WERI-Rb-1 (cell line): ENCODE measurements at places on chromosomes 3 and 15.

GRCh38 chr15:98281130-98281529, 320.6 kb downstream of the ARRDC4 start:
- no peak for DNase-seq

DNA sequence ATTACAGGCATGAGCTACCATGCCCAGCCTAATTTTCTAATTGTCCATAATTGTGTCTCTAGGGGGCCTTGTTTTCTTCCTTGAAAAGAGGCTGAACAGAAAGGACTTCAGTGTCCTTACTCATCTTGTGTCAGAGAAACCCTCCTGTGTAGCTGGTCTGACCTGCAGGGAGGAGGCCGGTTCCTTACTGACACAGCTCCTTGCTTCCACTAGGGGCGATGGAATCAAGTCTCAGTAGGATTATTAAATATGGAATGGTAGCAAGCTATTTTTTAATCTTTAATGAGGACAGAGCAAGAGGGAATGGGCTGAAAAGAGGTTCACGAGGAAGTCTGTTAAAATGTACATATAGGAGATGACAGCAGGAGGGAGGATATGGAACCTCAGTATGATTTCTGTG, 8.6 kb downstream of the LPCAT4 start:
- no peak for DNase-seq

DNA sequence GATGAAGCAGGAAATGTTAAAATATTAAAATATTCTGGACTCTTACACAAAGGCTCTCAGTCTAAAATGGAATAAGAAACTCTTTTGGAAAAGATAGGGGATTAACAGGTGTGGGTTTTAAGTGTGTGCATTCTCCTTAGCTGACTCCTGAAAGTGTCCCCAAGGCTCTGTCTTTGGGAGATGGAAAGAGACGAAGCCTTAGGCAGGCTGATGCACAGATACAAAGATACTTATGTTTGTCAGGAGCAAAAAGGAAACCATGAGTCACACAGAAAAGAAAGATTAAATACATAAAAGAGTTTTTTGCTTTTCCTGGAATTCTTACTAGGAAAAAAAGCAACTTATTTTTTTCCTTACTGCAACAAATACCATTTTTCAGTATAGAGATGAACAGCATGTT, 23.8 kb upstream of the ABI3BP start:
- DNase-seq, result no peak

DNA sequence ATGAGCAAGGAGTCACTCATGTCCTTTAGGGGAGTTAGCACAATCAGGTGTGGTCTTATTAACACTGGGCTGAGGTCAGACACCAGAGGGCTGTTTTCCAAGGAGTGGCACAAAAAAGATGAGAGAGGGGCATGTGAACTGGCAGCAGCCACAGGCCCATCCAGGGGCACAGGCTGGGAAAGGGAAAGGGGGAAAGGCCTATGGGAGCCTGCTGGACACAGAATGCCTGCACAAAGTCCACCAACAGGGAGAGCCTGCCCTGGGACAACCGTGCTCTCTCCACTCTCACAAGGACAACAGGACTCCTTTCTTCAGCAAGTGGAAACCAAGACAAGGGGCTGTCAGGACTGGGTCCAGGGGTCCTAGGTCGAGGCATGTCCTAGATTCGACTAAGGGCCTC, 109.6 kb downstream of the ADCY5 start:
- DNase-seq, result no peak

DNA sequence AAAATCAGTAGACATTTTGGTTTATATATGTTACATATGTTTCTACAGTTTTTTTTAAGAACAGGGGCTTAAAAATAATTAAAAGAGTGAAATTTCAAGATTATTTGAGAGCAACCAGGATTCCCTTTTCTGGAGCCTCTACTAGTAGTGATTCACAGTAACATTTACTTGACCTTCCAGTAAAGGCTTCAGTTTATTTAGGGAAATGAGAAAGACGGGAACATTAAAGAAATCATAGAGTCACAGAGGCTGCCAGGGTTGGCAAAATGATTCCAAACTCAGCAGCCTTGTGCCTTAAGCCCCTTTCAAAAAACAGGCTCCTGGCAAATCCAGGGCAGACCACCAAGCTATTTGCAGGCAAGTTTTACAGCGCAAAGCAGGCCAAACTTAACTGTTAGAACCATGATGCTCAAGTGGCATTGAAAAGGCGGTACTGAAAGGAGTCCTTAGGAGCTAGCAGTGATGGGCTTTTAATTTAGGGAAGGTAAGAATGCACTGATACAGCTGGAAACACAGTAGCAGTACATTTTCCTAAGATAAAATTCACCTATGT, 201.1 kb upstream of the ADAMTS9 start:
- DNase-seq, result no peak

GRCh38 chr3:16323737-16324136, 58.7 kb downstream of the OXNAD1 start:
- DNase-seq, result no peak

GRCh38 chr15:69502470-69503045, 49.9 kb downstream of the RPLP1 start:
- no peak for DNase-seq

GRCh38 chr15:42820811-42821210, 83.9 kb upstream of the CDAN1 start:
- DNase-seq, result no peak

GRCh38 chr15:99416191-99417188, 149.3 kb upstream of the MEF2A start:
- no peak for DNase-seq

GRCh38 chr3:57963811-57964346, 44.3 kb upstream of the FLNB start:
- DNase-seq, result no peak

GRCh38 chr3:129432036-129432435, 3.6 kb upstream of the EFCAB12 start:
- no peak for DNase-seq

- no peak for DNase-seq
These were observed 724.6 kb upstream of the CBLB start for GRCh38 chr3:106593381-106593780.

DNA sequence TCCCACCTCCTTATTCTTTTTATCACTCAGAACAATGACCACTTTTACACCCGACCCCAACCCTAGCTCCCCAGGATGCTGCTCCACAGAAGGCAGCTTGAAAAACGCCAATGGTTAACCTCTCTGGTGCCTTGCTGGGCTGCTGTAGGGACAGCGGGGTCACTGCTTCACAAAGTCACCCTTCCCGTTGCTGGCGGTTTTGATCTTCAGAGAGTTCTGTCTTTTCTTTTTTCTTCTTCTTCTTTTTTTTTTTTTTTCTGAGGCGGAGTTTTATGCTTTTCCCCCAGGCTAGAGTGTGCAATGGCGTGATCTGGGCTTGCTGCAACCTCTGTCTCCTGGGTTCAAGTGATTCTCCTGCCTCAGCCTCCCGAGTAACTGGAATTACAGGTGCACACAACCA, 20.7 kb downstream of the CEP19 start:
- DNase-seq, result no peak

DNA sequence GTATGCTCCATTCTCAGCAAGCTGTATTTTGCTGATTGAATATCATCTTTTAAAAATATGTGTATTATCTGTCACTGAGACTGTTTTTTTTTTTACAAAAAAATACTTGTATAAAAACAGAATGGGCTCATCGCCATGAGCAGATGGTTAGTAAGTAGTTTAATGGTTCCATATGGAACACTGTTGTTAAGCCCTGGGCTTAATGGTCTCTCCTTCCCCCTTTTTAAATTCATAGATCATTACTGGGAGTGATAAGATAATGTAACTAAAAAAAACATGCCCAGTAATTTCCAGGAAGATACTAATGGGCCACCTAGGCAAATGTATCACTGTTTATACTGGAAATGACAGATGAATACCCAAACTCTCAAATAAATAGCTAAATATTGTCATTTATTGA, 95.3 kb upstream of the TPRG1 start:
- DNase-seq, result no peak

GRCh38 chr15:72979308-72979707, 73.0 kb upstream of the NEO1 start:
- no peak for DNase-seq

- DNase-seq, result no peak
These were observed 442.3 kb upstream of the TPRG1 start for GRCh38 chr3:188729422-188729821.

- no peak for DNase-seq
These were observed 101.8 kb downstream of the SNRK start for GRCh38 chr3:43388175-43388574.

GRCh38 chr3:133092681-133093080, 54.5 kb downstream of the TMEM108 start:
- no peak for DNase-seq

GRCh38 chr3:111872979-111873378, 13.9 kb downstream of the PHLDB2 start:
- no peak for DNase-seq

GRCh38 chr3:66432767-66433521, 67.9 kb downstream of the LRIG1 start:
- no peak for DNase-seq

DNA sequence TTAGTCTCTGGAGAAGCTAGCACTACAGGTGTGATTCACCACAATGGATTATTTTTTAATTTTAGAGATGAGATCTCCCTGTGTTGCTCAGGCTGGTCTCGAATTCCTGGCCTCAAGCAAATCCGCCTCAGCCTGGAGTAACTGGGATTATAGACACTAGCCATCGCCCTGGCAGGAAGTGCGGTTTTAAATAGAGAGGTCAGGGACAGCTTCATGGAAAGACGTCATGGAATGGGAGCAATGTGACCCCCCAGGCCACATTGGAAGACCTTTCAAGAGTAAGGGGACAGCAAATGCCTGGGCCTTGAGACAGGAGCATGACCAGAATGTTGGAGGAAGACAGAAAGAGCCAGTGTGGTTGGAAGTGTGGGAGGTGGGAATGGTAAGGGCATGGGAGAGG, 2.2 kb upstream of the ISG20 start:
- DNase-seq, result peak; percentile 55

DNA sequence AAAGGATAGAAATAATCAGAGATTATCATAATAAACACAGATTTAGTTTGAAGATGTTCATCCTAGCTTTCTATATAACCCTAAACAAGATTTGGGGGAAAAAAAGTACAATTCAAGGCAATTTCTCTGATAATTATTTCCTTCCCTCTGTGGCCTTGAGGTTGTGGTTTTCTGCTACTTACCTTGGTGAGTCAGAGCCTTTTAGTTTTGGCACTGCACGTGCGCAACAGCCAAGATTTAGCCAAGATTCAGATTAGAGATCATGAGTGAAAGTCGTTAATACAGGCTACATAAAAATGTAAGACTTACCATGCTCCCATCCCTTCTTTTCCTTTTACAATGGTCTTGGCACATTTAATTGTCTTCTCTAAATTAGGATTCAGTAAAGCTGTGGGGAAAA, 6.7 kb downstream of the LYZL4 start:
- no peak for DNase-seq

- DNase-seq, result no peak
These were observed 22.5 kb upstream of the TSC22D2 start for GRCh38 chr3:150385296-150386242.

DNA sequence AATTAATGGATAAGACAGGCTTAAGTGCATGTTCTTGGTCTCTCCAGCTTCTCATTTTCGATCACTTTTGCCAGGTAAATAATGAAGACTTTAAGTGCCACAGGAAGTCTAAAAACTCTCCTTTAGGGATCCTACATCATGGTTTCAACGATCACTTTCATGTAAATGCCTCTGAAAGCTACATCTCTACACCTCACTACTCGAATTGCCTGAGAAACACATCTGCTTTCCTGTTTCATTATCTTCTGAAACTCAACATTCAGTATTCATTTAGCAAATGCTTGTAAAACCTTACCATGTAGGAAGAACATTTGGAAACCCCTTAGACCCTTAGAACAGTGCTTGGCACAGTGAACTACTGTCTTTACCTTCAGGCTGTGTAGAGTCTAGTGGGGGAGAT, 16.2 kb downstream of the THAP10 start:
- no peak for DNase-seq

- DNase-seq, result no peak
These were observed 41.1 kb downstream of the PIK3R4 start for GRCh38 chr3:130705501-130705900.

- no peak for DNase-seq
These were observed 2.3 kb downstream of the OCA2 start for GRCh38 chr15:28096670-28097431.

GRCh38 chr15:58292751-58293175, 139.0 kb upstream of the LIPC start:
- no peak for DNase-seq

- DNase-seq, result no peak
These were observed 31.6 kb downstream of the PYDC2 start for GRCh38 chr3:191492601-191493000.

DNA sequence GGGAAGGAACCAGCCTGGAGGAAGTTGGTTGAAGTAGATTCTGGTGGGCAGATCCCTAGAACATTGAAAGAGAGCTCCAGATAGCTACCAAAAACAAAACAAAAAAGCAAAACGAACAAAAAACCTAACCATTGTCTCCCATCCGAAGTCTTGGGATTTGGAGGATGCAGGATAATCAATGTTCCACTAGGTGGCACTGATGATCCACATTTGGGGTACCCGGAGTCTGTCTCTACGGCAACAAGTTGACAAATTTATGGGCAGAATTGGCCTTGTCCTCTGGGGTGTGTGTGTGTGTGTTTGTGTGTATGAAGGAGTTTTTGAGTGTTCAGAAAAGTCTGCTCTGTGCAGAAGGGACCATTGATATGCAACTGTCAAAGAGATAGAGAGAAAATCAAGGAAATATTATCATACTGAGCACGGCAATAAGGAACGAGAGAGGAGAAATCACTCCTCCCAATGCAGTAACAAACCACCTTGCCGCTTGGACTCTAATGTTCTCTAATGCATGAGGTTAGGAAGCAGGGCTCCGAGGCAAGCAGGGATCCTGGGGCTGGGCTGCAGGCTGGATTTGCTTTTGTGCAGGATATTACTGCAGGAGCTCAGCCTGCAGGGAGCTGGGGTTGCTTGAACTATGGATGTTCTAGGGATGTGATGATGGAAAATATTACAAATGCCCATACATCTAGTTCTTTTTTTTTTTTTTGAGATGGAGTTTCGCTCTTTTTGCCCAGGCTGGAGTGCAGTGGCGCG, 59.8 kb upstream of the KLHL25 start:
- peak; percentile 45 for DNase-seq

DNA sequence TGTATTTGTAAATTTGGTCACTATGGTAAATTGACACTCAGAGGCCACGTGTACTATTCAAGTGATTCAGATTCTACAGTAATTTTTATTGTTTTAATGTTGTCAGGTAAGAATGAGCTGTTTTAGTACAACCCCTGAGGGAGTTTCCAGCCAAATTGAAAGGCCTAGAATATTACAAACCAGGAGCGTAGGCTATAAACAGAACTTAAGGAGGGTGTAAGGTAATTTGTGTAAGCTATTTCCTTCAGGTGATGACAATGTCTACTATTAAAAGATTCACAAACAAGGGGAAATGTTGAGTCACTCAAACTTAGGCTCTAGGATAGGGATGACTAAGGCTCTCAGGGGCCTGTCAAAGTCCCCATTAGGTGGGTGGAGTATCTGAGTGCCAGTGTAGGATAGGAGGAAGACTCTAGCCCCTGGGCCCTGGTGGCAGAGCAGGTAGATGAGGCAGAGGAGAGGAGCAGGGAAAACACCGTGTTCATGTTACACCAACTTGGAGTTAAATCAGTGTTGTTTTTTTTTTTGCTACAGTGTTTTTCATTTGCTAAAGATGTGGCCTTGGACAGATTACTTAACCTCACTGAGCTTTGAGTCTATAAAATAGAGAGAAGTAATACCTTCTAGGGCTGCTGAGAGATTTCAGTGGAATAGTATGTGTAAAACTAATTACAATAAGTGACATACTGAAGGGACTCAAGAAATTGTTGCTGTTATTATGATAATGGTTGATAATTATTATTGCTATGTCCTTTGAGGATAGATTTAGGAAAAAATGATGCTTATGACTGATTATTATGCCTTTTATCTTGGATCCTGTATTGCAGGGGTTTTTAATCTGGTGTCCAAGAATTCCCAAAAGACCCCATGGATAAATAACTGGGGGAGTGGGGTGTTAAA, 10.3 kb downstream of the TM4SF1 start:
- DNase-seq, result no peak
